T-helper 1 cell (primary cell): ENCODE measurements at places on chromosomes 12 and 14.

DNA sequence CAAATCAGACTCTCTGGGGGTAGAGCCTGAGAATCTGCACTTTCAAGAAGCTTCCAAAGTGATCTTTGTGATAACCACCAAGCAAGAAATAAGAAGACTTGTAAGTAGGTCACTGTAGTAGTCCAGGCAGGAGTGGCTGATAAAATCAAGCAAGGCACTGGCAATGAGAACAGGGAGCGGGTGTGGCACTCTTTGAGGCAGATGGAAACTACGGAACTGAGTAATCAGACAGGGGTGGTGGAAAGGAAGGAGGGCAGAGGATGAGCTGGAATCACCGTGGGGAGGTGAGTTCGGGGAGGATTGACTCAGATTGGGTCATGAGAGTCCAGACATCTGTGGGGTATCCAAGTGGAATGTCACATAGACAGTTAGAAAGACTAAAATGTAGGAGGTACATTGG lies 44.4 kb upstream of the PLXNC1 start:
- no peak for DNase-seq

GRCh38 chr12:71840231-71840847 lies 780 bp downstream of the TBC1D15 start:
- DNase-seq, result peak; percentile 52

DNA sequence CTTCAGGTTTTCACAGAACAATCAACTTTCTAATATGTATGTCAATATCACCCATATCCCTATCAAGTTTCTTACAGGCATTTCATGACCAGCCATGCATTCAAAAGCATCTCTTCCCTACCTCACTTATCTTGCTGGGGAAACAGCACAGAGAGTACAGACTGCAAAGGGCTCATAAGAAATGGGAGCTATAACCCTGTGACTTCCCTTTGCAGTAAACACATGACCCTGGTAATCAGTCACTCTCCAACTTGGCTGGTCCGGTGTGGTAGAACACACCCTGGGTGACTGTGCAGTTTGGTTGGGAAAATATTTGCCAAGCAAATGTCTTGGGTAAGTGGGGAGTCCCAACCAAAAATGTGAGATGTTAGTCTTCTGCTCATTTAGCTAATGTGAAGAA lies 49.4 kb upstream of the TMCC3 start:
- no peak for DNase-seq

DNA sequence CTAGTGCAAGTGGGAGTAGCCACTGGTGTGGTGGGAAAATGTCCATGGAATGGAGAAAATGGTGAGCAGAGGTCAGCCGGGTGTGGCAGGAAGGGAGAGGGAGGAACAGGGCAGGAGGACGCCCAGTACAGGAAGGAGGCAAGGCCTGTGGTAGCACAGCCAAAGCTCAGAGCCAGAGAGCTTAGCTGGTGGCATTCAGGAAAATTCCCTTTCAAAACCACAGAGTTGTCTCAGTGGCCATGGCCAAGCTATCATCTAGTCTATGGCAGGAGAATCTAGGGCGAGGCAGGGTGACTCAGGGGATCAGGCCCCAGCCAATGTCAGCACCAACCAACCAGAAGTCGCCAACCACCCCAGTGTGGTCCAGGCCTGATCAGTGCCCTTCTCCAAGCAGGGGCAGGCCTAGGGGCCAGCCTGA lies 67.7 kb upstream of the DDX11 start:
- no peak for DNase-seq
